ENCODE measurements at places on chromosomes 2 and 18.

GRCh38 chr2:23713351-23713750 lies 213.6 kb downstream of the ATAD2B start:
- no peak for DNase-seq

- no peak for DNase-seq
These were observed 25.7 kb downstream of the PSMA8 start for GRCh38 chr18:26159353-26159752.

DNA sequence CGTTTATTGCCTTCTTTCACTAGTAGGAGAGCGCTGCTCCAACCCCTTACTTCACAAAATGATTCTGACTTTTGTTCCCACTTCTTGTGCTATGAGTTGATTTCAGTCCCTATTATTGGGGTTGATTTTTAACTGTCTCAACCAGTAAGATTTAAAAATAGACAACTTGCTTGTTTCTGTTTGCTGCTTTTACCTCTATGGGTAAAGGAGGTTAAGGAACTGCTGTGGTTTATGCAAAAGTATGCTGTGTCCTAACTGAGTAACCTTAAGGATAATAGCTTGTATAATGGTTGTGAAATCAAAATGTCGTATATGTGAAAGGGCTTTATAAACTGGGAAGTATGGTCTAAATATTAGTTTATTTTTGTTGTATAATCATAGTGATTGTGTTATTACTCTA lies 22.6 kb downstream of the ALMS1 start:
- DNase-seq, result no peak

DNA sequence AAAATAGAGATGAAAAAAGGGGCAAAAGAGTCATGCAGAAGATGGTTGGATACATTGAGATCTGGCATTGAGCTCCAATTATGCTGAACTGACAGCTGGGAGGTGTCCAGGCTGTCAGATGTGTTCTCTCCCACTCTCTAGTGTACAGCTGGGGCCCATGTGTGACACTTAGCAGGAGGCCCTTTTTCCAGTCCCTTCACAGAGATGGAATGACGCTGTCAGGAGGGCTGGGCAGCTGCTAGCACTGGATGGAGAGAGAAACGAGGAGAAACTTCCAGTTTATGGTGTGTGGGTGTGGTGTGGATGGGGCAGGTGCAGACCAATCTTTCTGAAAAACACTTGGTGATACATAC lies 437.7 kb upstream of the HS6ST1 start:
- no peak for DNase-seq

DNA sequence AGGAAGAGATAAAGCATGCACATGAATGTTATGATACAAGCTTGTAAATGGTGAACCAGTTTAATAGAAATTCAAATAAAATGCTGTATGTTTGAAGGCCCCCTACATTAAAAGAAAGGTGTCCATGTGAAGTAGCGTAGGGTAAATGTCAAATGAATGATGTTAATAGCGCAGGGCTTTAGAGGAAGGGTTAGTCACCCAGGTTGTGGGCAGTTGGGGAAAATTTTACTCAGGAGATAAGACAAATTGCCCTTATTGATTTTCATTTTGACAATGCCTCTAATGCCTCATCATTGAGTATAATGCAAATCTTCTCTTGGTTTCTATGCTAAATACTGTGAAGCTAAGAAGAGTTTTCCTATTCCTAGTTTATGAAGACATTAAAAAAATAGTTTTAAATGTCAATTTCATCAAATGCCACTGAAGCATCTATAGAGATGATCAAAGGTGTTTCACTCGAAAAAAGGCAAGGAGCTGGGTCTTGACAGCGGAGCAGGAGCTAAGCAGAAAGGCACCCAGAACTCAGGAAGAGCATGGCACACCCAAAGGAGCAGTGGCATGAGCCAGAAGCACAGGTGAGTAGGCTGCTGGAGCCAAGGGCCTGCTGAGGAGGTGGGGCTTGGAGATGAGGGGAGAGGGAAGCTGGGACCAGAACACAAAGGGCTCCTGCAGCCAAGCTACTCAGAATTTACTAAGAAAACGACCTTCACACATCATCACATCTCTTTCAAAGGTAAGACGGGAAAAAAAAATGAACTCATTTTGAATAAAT lies 129.3 kb upstream of the ACKR3 start:
- no peak for DNase-seq

DNA sequence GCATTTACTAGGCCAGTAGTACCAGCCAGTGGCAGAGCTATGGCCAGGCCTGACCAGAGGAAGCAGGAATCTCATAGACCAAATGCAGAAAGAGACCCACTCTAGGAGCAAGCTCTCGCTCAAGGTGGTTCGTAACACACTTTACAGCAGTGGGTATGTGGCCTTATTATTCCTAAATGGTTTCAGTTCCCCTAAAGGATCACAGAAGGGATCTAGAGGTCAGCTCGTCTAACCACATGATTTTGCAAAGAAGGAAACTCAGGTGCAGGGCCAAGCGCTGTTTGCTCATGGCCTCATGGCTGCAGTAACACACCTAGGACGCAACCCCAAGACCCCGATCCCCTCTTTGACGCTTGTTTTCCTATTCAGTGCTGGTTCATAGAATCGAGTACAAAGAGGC lies 65.5 kb upstream of the ATG16L1 start:
- no peak for DNase-seq

- DNase-seq, result no peak
These were observed 71.9 kb downstream of the BIN1 start for GRCh38 chr2:127034883-127035611.

DNA sequence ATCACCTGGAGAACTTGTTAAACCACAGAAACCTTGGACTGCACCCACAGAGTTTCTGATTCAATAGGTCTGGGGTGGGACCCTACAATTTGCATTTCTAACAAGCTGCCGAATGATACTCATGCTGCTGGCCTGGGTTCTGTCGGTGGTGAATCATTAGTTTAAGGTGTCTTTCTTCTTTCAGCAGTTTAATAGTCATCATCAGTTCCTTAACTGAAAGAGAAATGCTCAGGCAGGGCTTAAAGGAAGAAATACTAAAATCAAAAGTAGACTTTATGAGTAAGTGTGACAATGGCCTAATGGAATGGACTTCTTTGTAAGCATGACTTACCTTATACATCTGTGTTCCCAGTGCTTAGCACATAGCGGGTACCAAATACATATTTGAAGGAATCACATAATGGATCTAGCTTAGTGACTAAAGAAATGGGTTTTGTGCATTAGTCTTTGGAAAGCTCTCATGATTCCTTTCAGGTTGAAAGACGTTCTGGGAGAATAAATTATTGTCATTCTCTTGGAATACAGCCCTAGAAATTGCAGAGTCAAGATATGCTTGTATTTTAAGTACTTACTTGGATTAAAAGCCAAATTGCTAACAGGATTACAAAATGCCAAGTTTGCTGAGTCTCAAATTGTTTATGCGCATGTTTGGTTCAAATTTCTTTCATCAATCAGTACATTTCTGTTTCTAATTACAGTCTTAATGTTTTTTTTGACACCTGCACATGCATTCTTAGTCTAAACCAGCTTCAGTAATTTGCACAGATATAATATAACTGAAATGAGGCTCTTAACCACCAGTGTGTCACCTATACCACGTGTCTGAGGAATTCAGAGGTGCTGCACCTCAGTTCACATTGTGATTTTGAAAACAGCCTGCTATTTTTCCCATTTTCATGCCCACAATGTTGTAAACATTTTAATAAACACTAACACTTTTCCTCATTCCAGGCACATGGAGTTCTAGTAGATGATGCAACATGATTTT lies 220.3 kb upstream of the NRP2 start:
- no peak for DNase-seq

GRCh38 chr18:75089748-75090327 lies 119.1 kb downstream of the PTGR3 start:
- no peak for DNase-seq

GRCh38 chr2:635687-636621 lies 41.3 kb downstream of the TMEM18 start:
- DNase-seq, result no peak

- no peak for DNase-seq
These were observed 14.9 kb downstream of the SEPTIN2 start for GRCh38 chr2:241330616-241330981.

- no peak for DNase-seq
These were observed 114.2 kb upstream of the ID2 start for GRCh38 chr2:8567469-8568260.

DNA sequence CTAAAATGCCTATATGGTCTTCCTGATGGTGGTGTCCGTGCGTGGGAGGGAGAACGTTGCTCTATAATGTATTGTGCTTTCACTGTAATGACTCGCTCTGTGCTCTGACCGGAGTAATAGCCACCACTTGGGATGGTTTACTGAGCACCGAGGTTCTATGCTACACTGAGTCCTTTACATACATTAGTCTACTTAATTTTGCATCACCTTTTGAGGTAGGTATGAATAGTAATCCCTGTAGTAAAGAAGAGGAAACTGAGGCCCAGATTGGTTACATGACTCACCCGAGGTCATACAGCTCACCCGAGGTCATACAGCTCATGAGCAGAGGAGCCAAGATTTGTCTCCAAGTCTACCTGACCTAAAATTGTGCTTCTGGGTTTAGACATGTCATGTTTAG lies 79.5 kb downstream of the ARMC9 start:
- DNase-seq, result no peak

DNA sequence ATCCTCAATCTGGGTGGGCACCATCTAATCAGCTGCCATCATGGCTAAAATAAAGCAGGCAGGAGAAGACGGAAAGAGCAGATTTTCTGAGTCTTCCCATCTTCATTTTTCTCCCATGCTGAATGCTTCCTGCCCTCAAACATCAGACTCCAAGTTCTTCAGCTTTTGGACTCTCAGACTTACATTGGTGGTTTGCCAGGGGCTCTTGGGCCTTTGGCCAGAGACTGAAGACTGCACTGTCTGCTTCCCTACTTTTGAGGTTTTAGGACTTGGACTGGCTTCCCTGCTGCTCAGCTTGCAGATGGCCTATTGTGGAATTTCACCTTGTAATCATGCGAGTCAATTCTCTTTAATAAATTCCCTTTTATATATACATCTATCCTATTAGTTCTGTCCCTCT lies 36.6 kb downstream of the DIPK1C start:
- DNase-seq, result no peak

GRCh38 chr2:238030422-238031155 lies 30.2 kb upstream of the SCLY start:
- DNase-seq, result no peak

GRCh38 chr2:161135951-161136593 lies 24.2 kb upstream of the TANK start:
- no peak for DNase-seq

- no peak for DNase-seq
These were observed 12.3 kb downstream of the CALCRL start for GRCh38 chr2:187435756-187436155.

- DNase-seq, result no peak
These were observed 227.0 kb upstream of the COPS8 start for GRCh38 chr2:236858661-236859060.

DNA sequence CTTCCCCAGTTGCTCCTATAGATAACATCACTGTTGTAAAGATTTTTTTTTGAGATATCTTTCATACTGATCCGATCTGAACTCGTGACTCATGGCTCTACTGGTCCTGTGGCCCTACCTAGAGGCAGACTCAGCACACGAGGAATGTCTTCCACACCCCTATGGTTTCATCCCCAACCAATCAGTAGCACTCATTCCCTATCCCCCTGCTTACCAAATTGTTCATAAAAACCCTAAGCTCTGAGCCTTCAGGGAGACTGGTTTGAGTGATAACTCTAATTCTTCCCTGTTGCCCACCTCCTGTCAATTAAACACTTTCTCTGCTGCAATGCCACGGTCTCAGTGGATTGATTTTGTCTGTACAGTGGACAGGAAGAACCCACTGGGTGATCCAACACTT lies 4.2 kb upstream of the SAP130 start:
- DNase-seq, result no peak

DNA sequence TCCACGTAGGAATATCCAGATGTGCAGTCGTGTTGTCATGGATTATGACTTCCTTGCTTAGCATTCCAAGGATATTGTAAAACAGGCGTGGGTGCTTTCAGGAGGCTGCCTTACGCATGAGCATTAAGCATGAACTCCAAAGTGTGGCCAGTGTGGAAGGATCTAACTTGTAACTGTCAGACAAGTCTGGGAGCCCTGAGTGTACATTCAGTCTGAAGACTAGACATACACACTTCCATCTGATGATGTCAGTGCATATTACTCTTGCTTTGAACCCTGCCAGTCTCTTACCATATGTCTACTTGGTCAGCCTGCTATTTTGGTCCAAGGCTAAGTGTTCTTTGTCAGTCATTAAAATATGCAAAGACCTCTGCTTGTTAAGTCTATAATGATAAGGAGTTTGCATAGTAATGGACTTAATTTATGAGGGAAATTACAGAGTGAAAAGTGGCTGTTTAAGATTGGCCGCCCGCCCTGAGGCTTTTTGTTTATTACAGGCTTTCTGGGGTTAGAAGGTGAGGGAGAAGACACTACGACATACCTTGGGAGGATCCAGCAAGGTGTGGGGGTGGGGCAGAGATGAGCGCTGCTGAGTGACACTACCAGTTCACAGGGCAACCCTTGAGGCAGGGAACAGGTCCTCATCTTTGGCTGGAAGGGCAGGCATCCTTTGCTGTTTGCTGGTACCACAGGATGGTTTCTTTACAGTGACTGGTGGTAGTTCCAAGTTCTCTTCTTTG lies 48.3 kb downstream of the CABLES1 start:
- no peak for DNase-seq

DNA sequence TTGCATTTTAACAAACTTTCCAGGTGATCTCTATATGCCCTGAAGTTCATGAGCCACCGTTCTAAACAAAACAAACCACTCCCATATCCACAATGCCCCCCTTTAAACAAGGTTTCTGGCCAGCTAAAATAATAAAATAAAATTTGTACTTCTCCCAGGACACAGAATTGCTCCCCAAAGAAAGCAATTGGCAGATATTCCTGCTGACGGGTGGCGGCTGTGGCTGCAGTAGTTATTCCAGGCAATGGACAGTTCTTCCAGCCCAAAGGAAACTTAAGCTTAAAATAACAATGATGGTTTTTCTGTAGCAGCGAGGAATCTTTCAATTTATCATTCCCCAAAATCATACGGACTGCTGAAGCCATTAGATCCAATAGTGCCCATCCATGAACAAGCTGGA lies 260.5 kb upstream of the ZNF521 start:
- no peak for DNase-seq

DNA sequence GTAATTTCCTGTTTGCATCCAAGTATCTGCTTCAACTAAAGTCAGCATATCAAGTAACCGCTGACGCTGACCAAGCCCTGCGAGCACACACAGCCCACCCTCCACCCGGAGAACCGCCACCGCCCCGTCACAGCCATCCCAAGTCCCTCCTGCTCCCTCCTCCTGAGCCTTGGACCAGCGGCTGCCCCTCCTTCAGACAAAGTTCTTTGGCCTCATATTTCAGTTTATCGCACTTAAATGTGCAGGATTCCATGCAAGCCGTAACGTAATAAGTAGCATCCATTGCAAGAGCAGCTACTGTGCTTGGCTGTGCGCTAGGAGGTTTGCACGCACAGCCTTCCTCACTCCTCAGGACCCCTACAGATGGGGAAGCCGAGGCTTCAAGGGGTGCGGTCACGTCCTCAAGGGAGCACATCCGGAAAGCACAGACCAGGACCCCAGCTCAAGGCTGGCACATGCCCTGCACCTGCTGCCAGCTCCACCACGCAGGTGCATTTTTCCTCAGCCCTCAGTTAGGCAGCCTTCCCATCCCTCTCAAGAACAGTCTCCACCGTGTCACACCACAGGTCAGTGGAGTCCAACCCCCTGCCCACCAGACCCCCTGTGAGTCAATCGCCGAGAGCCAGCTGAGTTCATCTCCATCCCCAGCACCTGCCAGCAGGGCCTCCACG lies 17.1 kb downstream of the PXDN start:
- DNase-seq, result no peak
